Activated naive CD4-positive, alpha-beta T cell treated with anti-CD3 and anti-CD28 coated beads, Interleukin-2, amount 50 U/mL, for 16 hours (primary cell): ENCODE measurements at places on chromosomes 12 and 14.

GRCh38 chr12:72502546-72502945 is 230.4 kb downstream of the TRHDE start:
- no peak for DNase-seq

GRCh38 chr14:71336489-71337192 is 429.4 kb downstream of the PCNX1 start:
- no peak for DNase-seq

GRCh38 chr14:22113401-22113800 is 439.8 kb upstream of the OR4E1 start:
- DNase-seq: no peak

DNA sequence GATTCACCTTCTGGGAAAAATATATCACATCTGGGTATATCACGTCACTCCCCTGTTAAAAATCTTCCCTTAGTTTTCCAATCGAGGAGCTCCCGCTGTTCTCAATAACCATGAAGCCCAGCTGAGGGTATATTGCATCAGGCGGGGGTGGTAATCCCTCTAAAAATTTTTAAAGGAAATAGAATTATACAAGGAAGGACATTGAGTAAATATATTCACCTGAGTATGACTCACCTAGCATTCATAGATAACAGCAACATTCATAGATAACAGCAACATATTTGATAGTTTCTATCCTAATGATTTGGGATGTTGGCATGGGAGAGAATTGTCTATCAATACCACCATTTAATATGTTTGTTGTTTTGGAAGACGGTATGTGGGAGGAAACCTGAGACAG is 473.6 kb downstream of the RMST start:
- no peak for DNase-seq
